Epithelial cell of esophagus (primary cell): ENCODE measurements at places on chromosomes 1 and 21.

GRCh38 chr21:16002874-16003466 is 273.2 kb downstream of the USP25 start:
- DNase-seq, result peak; percentile 10

DNA sequence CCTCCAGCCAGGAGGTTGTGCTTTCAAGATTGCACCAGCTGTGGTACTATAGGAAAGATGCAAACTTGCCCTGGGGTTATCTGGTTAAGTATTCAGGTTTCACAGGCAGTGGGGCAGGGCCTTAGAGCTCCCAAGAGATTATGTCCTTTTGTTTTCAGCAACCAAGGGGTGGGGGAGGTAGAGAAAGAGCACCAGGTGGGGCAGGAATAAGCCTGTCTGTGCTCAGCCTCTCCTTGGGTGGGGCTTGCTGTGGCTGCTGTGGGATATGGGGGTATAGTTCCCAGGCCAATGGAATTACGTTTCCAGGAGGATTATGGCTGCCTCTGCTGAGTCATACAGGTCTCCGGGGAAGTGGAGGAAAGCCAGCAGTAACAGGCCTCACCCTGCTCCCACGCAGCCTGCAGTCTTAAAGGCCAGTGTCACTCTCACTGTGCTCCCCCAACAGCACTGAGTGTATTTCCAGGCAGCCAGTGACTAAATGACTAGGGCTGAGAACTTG is 508.6 kb downstream of the RWDD3 start:
- DNase-seq, result peak; percentile 99

DNA sequence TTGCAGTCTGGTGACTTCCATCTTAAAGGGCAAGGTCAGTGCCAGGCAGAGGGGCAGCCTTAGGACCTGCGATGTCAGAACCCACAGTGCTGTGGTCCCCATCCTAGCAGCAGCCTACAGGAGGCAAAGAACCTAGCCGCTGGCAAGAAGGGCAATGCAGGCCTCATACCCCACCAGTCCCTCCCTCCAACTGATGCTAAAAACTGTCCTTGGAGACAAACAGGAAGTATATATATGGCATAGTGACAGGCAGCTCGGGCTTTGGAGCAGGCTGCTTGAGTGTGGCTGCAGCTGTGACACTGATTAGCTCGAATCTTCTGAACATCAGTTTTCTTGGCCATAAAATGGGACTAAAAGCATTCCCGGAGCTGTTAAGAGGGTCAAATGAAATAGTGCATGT is 156.0 kb upstream of the VAMP3 start:
- no peak for DNase-seq

DNA sequence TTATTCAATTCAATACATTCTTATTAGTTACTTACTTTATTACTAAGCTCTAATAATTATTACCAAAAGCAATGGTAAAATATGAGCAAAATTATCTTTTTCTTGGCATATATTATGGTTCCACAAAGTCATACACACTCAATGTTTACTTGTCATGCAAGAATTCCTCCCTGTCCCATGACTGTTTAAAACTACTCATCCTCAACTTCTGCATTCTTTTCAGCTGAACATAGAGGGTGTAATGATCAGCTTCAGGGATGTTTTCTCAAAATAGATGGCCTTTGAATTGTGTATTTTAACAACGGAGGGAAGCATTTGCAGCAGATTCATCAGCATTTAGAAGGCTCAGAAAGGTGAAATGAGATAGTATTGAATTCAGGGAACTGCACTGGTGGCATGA is 499.0 kb downstream of the RWDD3 start:
- DNase-seq, result peak; percentile 73

- no peak for DNase-seq
These were observed 20.2 kb downstream of the A3GALT2 start for GRCh38 chr1:33300673-33301072.

- DNase-seq, result peak; percentile 10
These were observed 65.0 kb upstream of the PRDX6 start for GRCh38 chr1:173411835-173412742.

- DNase-seq, result no peak
These were observed 22.5 kb downstream of the BATF3 start for GRCh38 chr1:212677136-212677535.

GRCh38 chr1:226496453-226497015 is 52.0 kb upstream of the STUM start:
- no peak for DNase-seq

GRCh38 chr1:149916898-149917252 is 769 bp downstream of the SV2A start:
- DNase-seq, result no peak

- no peak for DNase-seq
These were observed 81.5 kb downstream of the RRAGC start for GRCh38 chr1:38778051-38778450.

DNA sequence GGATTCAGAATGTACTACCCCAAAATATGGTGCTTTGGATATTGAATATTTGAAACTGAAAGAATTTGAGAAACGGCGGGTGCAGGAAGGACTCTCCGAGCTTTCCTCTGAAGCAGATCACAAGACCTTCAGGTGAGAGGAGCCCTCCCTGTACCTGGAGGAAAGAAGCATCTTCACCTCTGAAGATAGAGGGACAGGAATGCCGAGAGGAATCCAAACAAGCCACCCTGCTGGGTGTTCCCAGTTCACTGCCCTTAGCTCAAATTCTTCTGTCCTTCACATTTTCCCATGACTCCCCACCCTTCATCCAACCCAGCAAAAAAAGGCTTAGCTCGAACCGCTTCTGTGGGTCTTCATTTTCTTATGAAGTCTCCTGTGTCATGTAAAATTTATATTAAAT is 18.2 kb upstream of the PADI2 start:
- DNase-seq, result no peak

DNA sequence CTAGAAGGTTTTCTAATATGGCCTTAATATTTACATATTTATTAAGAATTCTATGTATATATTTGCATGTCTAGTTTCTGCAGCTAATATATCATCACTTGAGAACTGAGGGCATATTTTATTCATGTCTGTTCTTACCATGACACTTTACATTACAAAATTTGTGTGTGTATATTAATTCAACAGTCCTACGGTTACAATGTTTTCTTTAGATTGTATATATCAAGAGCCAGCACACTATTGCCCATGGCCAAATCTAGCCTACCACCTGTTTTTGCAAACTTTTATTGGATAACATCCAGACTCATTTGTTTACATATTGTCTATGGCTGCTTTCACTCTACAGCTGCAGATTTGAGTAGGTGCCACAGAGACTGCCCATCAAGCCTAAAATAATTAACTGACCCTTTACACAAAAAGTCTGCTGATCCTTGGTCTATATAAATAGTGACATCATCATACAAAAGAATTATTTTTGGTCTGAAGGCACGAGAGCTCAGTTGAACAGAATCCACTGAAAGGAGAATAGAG is 577.4 kb upstream of the PBX1 start:
- no peak for DNase-seq

DNA sequence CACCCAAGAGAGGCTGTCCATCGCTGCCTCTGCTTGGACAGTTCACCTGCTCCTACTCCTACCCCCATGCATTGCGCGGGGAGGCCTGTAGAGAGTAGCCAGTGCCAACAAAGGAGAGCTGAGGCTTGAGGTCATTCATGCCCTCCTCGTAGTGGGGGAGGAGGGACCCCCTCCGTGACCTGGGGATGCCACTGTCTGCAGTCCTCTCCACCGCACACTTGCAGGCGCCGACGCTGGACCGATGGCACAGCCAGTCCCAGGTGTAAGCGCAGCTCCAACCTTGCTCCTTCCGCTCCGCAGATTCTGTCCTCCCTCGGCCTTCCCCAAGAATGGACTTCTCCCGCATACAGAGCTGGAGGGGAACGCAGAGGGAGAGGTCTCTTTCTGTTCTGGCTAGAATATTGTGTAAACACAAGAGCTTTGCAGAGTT is 672 bp upstream of the PHLDA3 start:
- no peak for DNase-seq

DNA sequence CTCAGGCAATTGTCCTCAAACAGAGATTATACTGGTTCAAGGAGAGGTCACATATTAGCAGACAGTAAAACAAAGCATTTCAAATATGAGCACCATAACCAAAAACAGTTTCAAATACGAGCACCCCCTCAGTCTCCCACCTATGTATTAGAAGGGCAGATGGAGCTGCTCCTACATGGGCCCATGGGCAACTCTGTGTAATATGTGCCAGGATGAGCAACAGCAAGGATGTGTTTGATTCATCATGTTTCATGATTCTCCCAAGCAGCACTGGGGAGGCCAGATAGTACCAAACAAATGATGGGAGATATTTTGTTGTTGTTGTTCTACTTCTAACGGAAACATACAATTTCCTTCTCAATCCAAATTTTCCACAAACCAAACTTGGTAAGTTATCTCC is 8.9 kb downstream of the ADSS2 start:
- no peak for DNase-seq

- DNase-seq, result no peak
These were observed 422.6 kb downstream of the AMY1C start for GRCh38 chr1:104172243-104172681.

DNA sequence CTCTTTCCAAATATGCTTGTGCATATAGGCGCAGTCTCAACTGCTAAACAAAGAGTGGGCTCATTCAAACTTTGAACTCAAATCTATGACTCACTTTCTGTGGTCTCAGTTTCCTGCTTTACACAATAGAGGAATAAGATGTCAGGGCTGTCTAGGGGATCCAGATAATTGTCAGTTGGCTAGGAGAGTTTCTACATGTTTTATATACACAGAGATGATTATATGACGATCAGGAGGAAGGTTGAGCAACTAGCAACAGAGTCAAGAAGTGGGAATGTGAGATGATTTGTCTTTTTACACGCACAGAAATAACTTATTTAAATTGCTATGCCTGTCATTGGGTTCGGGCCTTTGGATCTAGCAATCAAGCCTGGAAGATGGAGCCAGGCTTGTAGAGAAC is 299.4 kb upstream of the LYPLAL1 start:
- peak; percentile 92 for DNase-seq

GRCh38 chr1:228285661-228286504 is 78.0 kb downstream of the OBSCN start:
- DNase-seq, result no peak

DNA sequence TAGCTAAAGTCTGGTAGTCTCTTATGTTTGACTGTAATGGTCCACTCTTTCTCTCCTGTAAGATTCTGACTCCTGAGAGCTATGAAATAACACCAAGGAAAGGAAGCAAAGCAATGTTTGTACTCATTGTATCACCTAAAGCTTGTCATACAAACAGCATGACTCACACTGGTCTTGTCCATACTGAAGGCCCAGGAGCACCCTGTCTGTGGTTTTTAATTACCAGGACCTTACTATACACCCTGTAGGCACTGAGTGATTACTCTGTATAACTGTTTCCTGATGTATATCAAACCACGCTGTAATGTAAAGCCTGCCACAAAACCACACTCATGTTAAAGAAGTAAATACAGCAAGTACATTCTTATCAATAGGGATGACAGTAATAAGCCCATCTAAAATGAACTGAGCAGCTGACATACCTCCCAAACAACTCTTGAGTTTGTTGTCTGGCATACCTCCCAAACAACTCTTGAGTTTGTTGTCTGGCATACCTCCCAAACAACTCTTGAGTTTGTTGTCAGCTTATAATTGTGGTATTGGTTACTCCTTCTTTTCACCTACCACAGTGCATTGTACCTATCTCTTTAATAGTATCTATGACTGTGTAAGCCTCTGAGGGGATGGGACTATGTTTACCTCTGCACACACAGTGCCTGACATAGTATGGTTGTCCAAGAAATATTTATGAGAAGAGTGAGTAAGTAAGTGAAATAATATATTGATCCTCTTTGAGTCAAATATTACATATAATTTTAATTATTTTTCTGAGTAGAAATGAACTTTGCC is 11.6 kb upstream of the TNFSF18 start:
- peak; percentile 94 for DNase-seq

DNA sequence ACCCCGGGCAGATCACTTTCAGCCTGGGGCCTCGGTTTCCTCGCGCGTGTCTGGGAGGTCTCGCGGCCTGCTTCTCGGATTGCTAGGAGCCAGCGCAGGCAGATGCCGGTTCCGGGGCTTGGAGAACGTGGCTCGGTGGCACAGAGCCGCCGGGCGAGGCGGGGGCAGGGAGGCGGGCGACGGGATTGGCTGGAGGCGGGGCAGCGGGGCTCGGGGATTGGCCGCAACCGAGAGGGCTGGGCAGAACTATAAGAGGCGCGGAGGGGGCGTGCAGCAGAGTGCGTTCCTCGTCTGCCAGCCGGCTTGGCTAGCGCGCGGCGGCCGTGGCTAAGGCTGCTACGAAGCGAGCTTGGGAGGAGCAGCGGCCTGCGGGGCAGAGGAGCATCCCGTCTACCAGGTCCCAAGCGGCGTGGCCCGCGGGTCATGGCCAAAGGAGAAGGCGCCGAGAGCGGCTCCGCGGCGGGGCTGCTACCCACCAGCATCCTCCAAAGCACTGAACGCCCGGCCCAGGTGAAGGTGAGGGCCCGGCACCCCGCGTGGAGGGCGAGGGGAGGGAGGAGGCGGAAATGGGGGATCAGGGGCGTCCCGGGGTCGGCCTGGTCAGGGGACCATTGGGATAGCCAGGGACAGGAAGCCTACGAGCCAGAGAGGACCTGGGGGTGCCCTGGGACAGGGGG is at the start of gene MFSD2A:
TSS of gene MFSD2A (plus strand) at position 276 of the 677 bp plus-strand sequence. CDS start at position 424, 148 bp downstream.
- peak; percentile 97 for DNase-seq

DNA sequence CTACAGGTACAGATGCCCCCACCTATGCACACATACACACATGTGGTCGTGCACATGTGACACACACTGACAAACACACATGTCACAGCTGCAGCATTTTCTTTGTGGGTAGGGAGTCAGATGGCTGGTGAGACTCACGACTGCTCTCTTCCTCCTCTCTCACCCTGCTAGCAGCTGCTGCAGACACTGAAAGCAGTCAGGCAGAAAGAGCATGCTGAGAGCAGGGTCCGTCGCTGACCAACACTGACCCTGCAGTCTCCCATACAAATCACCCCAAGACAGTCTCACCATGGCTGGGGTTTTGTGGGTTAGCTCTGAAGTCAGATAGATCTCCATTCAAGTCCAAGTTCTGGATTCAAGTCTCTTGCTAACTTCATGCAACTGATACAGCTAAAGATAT is 188.3 kb downstream of the ASTN1 start:
- no peak for DNase-seq

DNA sequence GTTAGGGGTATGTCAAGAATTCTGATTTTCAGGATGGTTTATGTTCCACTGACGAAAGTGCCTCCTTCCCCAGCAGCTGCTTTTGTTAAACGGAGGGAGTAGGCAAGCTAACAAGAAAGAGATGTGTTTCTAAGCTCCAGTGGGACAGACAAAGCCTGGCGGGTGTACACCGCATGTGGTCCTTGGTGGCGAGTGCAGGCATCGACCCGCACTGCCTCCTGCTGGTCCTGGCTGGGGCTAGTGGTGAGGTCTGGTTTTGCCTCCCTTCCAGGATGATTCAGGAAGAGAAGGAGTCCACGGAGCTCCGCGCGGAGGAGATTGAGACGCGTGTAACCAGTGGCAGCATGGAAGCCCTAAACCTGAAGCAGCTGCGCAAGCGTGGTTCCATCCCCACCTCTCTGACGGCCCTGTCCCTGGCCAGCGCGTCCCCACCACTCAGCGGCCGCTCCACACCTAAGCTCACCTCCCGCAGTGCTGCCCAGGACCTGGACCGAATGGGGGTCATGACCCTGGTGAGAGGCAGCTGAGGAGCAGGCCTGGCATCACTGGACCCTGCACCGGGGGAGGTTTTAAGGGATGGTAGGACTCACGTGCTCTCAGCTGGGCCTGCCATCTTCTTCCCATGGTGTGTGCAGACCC is 29.0 kb downstream of the PPFIA4 start:
- DNase-seq, result no peak
